ENCODE measurements at places on chromosomes 7 and 10. TPM values are rescaled to one million over a fixed set of nuclear protein-coding genes. Genes with fewer than 3 reads are reported as not detected.

- no peak for DNase-seq
These were observed 256.6 kb upstream of the GLI3 start for GRCh38 chr7:42493436-42494198.

DNA sequence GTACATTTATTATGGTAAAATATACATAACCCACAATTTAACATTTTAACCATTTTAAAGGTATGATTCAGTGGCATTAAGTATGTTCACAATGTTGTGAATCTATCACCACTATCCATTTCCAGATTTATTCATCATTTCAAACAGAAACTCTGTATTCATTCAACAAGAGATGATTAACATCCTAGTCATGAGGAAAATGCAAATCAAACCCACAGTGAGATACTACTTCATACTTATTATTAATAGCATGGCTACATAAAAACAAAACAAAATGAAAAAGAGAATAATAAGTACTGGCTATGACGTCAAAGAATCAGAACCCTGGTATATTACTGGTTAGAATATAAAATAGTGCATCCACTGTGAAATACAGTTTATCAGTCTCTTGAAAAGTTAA lies 386.6 kb upstream of the POM121L12 start:
- no peak for DNase-seq

GRCh38 chr7:123966936-123967335 lies 41.9 kb downstream of the SPAM1 start:
- no peak for DNase-seq

Gene CHST15
- total RNA-seq = 14.7 TPM
